ENCODE measurements at places on chromosomes 6 and 20. TPM values are rescaled to one million over a fixed set of nuclear protein-coding genes. Genes with fewer than 3 reads are reported as not detected.
A peak's percentile ranks its signal among the peaks of the same experiment; 100 is the strongest.

DNA sequence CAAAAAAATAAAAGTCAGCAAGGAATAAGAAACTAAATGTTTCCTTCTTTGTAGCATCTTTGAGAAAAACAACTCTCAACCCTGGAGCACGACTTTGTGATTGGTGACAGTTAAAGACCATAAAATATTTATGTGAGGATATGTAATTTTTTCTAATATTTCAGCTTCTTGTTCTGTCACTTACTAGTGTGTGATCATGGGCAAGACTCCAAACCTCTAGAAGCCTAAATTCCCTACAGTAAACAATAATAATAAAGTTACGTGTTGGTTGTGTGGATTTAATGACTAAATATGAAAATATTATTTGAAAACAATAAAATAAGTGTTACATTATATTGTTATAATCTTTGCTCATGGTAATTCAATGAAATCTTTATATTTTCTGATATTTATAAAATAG, 735.6 kb upstream of the MARCKS start:
- no peak for DNase-seq

Gene MMP24OS
- 78.7 TPM for total RNA-seq

DNA sequence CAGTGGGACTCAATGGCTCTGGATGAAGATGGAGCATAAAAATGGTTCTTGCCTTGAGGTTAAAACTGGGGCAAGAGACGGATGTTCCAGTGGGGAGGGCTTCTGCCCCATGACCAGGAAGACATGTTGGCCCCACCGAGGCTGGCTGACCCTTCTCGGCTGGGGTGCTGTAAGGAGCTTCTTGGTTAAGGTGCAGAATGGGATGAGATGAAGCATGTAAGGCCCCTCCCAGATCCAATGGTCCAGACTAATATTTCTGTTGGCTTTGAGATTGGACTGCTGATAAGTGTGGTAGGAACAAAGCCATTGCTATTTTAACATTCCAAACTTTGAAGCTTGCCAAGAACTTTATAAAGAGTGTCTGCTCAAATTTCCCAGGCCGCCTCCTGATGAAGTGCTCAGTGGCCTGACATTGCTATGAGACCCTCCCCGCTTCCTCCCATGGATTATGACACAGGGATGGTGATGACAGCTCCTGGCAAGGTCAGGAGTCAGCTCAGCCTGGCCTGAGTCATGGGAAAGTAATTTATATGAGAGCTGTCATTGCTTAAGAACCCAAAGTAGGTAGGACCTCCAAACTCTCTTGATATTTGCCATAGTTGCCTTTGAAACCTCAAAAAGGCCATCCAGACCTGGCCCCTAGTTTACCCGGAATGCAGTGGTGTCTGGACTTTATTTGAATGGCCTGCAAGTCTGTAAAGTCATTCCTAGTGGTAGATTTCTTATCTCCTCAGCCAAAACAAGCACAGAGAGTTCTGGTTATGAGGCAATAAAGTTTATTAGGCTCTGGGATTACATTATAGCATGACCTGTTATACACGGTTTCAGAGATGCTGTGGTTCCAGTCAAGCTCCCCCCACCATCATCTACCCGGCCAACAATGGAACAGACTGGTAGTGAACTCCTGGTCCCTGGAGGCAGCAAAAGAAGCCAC, 55.2 kb downstream of the TGM2 start:
- DNase-seq, result no peak

DNA sequence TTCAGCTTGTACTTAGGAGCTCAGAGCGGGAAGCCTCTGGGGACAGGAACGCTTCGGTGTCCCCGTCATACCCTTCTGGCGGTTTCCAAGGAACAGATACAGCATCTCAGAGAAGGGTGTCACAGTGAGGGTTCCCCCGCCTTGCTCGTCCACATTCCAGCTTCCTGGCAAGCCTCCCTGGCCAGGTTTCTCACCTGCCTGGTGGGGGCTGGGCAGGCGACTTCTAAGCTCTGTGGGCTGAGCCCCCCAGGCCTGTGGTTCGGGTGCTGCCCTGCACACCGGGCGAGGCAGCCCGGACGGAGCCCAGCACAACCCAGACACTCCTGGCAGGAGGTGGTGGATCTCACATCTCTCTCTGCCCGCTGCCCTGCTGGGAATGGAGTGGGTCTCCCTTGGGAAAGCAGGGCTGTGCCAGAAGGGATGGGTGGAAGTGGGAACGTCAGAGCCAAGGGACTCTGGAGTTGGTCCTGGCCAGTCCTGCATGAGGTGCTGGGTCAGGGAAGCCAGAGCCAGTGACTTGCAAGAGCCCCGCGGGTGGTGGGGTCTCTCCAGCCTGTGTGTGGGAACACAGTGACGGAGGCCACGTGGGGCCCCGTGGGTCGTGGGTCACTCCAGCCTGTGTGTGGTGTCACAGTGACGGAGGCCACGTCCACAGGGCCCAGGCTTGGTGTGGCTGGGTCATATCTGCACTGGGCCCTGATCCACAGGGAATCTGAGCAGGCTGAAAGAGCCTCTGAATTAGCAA, 47.7 kb upstream of the SMOC2 start:
- no peak for DNase-seq

DNA sequence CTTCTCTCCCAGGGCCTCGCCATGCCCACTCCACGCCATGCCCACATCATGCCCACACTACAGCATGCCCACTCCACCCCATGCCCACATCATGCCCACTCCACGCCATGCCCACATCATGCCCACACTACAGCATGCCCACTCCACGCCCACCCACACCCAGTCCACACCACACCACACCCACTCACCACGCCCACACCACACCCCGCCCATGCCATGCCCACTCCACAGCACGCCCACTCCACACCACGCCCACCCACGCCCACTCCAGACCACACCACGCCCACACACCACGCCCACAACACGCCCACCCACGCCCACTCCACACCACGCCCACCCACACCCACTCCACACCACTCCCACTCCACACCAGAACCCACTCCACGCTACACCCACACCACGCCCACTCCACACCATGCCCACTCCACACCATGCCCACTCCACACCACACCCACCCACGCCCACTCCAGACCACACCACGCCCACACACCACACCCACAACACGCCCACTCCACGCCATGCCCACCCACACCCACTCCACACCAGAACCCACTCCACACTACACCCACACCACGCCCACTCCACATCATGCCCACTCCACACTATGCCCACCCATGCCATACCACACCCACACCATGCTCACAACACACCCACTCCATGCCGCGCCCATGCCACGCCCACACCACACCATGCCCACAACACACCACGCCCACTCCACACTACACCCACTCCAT, 88.6 kb downstream of the ERMARD start:
- no peak for DNase-seq

DNA sequence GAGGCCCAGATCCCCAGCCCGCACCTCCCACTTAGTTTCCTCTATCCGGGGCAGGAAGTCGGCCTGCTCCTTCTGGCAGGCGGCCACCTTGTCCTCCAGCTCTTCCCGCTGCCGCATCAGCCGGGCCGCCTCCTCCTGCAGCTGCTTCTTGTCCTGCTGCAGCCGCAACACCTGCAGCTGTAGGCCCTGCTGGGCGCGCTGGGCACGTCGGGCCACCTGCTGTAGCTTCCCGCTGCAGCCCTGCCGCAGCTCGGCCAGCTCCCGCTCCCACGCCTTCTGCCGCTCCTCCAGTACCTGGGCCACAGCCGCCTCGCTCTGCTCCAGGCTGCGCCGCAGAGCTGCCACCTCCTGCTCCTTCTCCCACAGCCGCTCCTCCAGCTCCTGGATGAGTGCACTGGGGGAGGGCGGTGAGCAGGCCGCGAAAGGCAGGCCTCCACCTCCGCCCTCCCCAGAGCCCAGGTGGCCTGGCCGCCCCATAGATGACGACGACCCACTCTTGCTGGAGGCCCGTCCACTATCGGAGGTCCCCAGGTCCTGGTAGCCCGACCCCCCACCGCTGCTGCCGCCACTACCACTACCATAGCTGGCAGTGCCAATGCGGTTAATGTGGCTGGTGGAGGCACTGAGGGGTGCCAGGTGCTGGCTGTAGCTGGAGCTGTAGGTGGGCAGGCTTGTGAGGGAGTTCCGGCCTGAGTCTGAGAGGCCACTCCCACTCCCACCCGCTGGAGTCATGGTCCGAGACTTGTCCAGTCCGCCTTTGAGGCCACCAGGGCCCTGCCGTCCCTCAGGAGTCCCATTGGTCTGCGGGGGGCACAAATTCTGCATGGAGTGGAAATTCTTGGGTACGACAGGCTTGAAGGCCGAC, 6.0 kb upstream of the FASTKD5 start:
- DNase-seq, result peak; percentile 55

DNA sequence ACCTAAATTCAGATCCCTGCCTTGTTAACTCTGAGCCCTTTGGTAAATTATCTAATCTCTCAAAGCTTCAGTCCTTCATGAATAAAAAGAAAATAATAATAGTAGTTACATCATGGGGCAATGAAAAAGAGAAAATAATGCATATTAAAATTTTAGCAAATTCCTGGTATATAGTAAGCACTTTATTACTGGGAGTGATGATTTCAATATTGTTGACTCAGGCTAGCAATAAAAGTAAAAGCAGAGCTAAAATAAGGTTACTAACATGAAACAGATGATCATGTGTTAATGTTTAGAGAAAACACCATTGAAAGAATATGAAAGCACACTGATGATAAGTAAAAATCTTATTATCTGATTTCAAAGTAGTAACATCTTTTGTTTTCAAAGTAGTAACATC, 13.6 kb downstream of the GINS1 start:
- DNase-seq, result no peak

DNA sequence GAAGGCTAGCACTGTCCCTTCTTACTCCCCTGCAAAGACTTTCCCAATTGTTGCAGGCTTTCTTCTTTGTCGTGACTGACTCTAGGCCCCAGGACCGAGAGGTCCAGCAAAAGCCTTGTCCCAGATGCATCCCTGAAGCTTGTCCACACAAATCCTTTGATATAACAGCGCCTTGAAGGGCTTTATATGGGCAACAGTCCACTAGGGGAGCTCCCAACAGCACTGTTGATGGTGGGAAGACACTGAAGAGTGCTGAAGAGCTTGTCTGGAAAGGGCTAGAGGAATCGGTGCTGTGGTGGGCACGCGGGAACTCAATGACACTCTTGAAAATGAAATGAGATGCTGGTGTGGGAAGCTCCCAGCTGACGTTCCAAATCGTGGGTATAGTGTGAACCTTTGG, 316.1 kb upstream of the CDH4 start:
- no peak for DNase-seq

- DNase-seq, result no peak
Observed at GRCh38 chr6:14326774-14327173, 209.2 kb downstream of the CD83 start.

- DNase-seq, result no peak
Observed at GRCh38 chr20:584161-584970, 25.7 kb downstream of the TCF15 start.

Gene GPX5
- not detected for total RNA-seq

GRCh38 chr6:32382757-32383420, 11.2 kb upstream of the TSBP1 start:
- no peak for DNase-seq

- DNase-seq, result no peak
Observed at GRCh38 chr6:73586416-73586974, 65.7 kb upstream of the EEF1A1 start.

DNA sequence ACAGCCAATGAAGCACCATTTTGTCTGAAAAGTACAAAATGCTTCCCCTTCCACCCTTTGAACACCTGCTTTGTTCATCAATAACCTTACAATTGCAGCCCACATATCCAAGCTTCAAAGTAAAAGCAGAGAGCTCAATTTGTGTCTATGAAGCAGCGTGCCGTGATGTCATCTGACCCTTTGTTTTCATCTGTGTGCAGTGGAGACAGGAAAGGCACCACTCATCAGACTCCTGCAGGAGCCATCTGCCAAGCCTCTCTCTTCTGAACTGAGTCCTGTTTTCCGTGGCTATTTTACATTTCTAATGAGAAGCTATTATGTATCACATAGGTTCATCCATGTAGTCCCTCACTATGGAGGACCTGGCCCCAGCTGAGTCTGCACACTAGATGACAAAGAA, 7.5 kb upstream of the LY86 start:
- no peak for DNase-seq

DNA sequence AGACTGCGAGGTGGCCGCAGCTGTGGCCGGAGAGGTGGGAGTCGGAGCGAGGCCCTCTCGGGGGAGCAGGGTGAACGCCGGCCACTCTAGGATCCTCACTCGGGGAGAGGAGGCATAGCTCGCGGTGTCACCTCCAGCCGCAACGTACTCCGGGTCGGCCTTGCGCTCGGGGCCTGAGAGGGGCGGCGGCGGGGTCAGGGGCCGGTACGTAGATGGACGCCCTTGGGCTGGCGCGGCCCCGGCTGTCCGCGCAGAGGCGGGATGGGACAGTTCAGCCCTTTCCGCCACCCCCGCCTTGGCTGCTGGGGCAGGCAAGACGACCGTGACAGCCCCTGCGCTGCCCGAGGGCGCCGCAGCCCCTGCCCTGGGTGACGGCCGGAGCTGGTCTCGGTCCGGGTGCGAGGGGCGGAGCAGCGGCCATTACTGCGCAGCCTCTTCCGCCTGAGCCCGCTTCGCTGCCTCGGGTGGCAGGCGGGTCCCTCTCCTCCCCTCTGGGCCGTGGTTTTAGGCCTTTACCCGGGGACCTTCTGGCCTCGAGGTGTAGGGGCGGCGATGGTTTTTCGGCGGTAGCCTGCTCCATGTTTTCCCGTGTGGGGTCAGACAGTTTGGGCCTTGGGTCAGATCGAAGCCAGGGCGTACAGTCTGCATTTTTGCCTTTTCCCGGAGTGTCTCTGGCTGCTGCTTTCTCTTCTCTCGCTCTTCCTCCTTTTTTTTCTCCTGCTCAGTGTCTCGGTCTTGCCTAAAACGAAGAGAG, 405 bp downstream of the RNF146 start:
- DNase-seq, result peak; percentile 77

Gene OR2H2
- not detected for total RNA-seq

DNA sequence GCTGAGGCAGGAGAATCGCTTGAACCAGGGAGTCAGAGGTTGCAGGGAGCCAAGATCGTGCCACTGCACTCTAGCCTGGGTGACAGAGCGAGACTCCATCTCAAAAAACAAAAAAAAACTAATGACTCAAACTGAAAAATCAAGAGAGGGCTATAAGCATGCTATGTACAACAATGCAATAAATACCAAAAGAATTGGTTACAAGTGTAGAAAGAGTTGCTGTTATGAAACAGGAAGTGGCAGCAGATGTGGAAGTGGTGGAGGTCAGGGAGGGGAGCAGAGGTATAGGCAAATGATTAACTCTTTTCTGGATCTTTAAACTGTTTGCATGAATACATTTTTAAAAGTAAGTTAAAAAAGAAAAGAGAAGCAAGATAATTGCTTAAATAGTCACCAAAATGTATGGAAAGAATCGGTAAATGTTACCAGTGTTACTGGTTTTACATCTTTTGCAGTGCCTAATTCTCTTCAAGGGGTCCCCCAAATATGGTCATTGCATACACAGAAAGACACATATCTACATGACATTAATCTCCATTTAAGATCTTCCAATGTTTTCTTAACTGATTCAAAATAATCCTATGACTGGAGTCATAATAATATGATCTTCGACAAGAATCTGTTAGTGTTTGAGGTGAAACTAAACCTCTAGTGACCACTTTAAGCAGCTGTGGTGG, 15.0 kb downstream of the CALHM6 start:
- no peak for DNase-seq

Gene VWA7
- 4.2 TPM for total RNA-seq

GRCh38 chr6:127022302-127022701, 96.2 kb upstream of the RSPO3 start:
- peak; percentile 53 for DNase-seq

Gene ANKEF1
- 3.8 TPM for total RNA-seq

- DNase-seq, result no peak
Observed at GRCh38 chr6:21886542-21887151, 293.1 kb downstream of the SOX4 start.

GRCh38 chr6:125662296-125662695, 87.1 kb upstream of the HEY2 start:
- no peak for DNase-seq

Gene MPC1
- 46.8 TPM for total RNA-seq

Gene HMGCLL1
- total RNA-seq, result 4.3 TPM

All from lower lobe of right lung (tissue), 2 donors.